Naive thymus-derived CD4-positive, alpha-beta T cell (primary cell): ENCODE measurements at places on chromosomes 6 and 20.

GRCh38 chr6:122610690-122611455 is 668 bp downstream of the PKIB start:
- DNase-seq, result peak; percentile 9

GRCh38 chr6:19723545-19723944 is 113.6 kb upstream of the ID4 start:
- no peak for DNase-seq

- no peak for DNase-seq
Observed at GRCh38 chr6:24145690-24146131, 19.7 kb downstream of the NRSN1 start.

- DNase-seq, result no peak
Observed at GRCh38 chr6:152050451-152051195, 243.1 kb downstream of the ESR1 start.
